ENCODE measurements at places on chromosomes 3 and 15.

- DNase-seq, result no peak
Observed at GRCh38 chr3:34106879-34107278, 308.4 kb downstream of the PDCD6IP start.

DNA sequence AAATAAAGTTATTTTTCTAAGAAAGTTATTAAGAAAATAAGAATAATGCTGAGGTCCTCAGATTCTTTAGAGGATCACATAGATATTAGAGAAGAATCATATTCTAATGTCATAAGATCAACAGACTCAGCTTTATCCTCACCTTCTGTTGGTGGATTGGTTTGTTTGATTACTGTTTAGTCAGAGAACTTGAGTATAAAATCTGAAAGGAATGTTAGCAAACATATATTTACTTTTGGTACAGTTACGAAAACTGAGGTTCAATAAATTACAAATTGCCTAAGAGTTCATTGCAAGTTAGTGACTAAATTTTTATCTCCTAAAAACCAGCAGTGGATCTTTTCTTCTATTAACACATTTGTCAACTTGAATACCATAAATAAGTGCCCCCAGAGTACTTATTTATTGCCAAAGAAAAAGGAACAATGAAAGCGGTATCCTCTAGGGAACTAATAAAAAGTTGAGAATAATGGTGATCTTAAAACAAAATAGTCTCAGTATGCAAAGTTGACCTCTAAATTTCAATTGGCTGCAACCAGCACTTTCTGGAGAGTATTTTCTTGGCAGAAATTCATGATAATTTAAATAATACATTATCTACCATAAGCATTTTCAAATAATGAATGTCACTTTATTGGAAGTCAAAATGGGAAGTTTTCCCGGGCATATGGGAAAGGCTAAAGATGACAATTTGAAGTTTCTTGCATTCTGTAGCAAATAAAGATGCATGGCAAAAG, 296.8 kb downstream of the OTOL1 start:
- DNase-seq, result no peak

GRCh38 chr3:189721873-189722665, 90.9 kb downstream of the TP63 start:
- DNase-seq, result no peak

- no peak for DNase-seq
Observed at GRCh38 chr15:97189162-97189780, 771.2 kb upstream of the ARRDC4 start.

GRCh38 chr3:108936924-108937689, 16.6 kb downstream of the GUCA1C start:
- DNase-seq, result no peak

DNA sequence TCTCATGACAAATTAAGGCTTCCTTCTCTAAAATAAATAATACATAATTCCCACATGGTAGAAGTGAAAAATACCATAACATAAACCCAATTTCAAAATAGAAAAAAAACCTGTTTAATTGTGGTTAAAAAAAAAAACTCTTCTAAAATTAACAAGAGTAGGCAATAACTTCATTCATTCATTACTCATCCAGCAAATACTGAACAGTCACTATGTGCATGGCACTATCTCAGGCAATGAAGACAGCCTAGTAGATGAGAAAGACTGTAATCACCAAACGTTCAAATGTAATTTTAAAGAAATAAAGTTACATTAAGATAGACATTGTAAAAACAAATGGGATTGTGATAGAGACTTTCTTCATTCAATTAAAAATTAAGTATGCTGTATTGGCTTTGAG, 43.4 kb downstream of the TFDP2 start:
- no peak for DNase-seq

DNA sequence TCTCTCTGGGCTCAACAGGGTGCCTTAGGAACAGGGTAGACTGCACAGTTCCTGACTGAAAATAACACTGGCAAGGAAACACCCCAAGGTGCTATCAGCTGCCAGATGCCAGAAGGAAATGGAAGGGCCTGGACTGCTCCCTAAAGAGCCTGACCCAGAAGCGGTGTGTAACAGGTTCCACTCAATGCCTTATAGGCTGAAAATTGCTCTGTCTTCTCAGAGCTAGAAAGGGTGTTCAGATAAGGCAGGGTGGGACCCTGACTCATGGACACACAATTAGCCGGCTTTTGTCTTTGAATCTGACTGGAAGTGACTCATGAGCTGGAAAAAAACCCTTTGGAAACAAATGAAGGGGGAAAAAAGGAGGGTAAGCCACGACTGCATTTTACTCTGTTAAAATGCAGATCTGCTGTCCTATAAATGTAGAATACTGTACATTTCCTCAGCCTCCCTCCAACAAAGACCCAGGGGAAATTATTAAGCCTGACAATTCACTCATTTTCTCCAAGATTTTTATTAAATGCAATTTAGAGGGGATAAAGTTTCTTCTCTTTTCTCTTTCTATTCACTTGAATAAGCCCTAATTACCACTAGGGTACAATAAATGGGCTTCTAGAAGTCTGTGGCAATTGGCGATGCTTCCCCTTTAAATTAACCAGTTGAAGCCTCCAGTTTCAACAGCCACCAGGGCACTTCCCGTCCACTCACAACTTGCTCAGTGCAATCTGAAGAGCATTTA, 160.2 kb upstream of the TBL1XR1 start:
- no peak for DNase-seq

- no peak for DNase-seq
Observed at GRCh38 chr3:73710340-73710739, 85.6 kb upstream of the PDZRN3 start.

DNA sequence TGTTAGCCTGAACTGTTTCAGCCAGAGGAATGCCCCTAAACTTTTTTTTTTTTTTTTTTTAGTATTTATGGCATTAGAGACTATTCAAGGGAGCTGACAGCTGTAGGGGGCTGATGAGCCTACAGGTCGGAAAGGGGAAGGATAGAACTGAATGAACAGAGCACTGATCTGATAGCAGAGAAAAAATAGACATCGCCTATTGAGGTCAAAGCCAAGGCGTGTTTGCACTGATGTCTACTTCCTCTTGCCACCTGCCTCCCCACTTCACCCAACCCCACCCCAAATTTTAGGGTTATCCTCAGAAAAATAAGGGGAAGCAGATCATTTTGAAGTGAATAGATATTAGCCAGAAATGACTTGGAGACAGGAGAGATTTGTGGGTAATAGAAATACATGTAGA, 3.0 kb upstream of the ZMAT3 start:
- DNase-seq, result no peak

DNA sequence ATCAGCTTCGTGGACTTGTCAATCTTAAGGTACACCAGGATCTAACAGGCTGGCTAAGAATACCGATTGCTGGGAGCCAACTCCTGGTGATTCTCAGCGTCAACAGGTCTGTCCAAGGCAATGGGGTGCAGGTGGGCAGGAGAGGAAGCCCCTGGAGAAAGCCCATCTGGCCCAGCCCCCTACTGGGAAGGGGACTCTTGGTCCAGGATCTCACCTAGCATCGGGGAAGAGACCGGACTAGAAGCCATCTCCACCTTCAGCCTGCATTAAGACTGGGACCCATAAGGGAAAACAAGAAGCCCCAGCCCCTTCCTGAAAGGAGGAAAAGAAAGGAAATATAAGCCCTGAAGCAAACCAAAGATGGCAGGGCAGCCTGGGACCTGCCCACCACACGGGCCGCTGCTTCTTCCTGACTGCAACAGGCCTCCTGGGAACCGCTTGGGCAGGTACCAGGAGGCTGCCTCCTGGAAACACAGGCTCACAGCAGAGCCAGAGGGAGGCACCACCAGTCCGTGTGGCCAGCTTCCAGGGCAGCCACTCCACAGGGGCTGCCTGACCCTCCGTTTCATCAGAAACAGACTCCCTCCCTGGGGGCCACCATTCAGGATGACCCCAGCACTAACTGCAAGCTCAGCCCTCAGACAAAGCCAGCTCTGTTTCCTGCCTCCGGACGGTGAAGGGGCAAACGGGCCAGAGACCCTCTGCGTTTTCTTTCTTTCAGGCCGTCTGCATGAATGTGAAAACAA, 100.2 kb downstream of the LRIG1 start:
- no peak for DNase-seq

- no peak for DNase-seq
Observed at GRCh38 chr3:30418443-30418842, 188.0 kb upstream of the TGFBR2 start.

- no peak for DNase-seq
Observed at GRCh38 chr3:151201051-151201730, 1.8 kb downstream of the GPR171 start.

DNA sequence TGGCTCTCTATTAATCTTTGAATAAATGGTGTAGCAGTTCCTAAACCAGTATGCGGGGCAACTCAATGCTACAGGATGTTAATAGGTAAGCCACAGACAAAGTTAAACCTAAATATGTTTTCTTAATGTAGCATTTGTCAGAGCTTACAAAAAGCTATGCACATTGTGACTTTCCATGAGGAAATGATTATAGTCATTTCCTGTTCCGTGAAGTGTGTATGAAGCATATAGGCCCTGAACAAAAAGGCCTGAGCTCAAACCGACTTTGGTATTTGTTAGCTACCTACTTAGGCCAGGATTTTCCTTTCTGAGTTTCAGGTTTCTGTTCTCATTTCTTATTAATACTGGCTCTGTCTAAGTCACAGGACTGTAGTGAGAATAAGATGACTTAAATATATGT, 14.2 kb downstream of the ZNF80 start:
- no peak for DNase-seq

- no peak for DNase-seq
Observed at GRCh38 chr3:99645277-99646106, 7.1 kb downstream of the COL8A1 start.

DNA sequence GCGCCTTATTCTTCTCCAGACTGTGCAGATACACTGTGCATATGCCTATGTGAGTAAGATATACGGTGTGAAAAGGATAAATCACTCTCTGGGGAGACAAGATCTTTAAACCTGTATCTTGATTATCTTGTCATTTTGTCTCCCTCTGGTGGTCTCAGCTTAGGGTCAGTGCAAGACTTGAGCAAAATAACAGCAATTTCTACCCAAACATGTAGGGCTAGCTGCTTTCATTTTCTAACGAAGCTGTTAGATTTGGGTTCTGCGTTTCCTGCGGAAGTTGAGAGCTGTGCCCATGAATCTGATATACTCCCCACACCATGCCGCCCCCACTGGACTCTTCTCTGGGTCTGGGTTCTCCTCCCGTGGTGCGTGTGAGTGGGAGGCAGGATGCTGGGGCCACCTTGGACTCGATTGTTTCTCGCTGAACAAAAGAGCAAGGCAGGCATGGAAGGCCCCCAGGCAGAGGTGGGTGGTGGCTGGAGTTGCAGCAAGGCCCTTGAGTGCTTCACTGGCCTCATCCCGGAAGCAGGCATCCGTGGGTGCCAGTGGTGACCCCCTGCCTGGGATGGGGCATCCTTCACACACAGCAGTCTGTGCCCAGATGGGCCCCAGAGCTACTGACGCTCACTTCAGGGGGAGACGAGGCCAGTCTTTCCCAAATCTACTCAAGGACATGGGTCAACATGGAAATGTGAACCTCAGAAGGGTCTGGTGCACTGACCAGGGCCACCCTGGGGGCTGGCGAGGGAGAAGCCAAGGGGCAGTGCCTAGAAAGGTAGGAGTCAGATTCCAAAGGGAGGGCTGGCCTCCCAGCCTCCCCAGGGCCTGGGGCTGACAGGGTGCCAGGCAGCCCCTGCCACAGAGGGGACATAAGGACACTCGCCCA, 179.6 kb downstream of the NSMCE3 start:
- DNase-seq, result no peak

DNA sequence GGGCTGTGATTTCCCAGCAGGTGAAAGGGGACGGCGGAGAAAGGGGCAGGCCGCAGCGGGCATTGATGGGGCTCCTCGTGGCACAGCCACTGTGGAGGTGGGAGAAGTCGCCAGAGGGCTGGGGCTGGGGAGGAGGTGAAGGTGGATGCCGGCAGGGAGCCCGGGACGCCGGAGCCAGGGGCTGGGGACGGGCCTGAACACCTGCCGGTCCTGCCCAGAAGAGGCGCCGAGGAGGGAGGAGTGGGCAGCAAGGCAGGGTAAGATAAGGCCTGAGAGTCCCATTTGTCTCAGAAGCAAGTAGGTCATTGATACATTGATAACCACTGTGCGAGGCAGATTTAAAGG, 571 bp upstream of the RARRES1 start:
- DNase-seq, result no peak

DNA sequence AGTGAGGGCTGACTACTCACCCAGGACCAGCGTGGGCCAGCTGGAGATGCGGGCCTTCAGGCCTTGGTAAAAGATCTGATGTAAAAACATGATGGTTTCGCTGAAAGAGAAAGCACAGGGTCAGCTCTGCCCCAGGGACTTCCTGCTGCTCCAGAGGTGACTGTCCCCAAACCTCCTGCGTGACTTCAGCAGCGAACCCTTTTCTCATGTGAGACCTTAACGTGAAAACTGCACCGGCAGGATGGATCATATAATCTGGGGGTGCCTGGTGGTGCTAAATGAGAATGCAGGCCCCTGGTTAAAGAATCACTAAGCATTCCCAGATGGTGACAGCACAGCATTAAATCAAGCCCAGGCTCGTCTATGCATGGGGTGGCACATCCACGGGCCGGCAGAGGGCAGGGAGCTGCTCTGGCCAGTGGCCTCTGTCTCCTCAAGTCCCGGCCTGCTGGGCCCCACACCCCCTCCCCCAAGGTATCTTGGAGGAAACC, 55.4 kb downstream of the RASGRF1 start:
- no peak for DNase-seq

- DNase-seq, result no peak
Observed at GRCh38 chr3:62703451-62704167, 171.6 kb downstream of the CADPS start.

DNA sequence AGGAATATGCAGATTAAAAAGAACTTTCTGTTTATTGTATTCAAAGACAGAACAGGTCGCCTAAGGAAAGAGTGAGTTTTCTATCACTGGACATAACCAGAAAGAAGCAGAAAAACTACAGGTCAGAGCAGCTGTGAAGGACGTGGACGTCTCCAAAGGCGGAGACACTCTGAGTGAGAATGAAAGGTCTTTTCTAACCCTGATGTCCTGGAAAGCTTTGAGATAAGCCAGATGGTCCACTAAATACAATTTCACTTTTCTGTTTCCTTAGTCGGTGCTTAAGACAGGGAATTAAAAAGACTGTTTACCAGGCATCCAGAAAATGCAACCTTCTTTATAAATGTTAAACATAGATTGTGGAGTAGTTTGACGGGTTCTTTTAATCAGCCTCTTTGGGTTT, 360.4 kb downstream of the FGF12 start:
- no peak for DNase-seq

DNA sequence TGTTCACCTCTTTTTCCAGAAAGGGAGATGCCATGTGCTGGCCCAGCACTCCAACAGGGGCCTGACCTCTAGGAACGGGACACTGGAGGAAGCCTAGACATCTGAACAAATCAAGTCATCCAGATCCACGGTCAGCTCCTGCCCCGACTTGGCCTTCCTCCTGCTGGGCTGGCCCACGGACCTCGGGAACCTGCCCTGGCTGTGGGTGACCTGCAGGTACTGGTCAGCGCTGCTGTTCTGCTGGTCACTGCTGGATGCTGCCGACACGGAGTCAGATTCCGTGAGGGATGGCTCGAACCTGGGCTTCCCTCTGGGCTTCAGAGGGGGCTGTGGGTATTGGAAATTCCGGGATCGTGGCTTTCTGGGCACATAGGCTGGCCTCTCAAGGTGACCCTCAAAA, 8.4 kb upstream of the STARD5 start:
- no peak for DNase-seq

Data from activated T-helper 1 cell treated with anti-CD3 and anti-CD28 coated beads, Interleukin-2, amount 50 U/mL, for 16 hours (primary cell).